CD4-positive, CD25-positive, alpha-beta regulatory T cell (primary cell): ENCODE measurements at places on chromosomes 1 and 21.

GRCh38 chr1:46159516-46159915 lies 15.4 kb upstream of the TSPAN1 start:
- DNase-seq, result no peak

- no peak for DNase-seq
Measured at GRCh38 chr21:20169812-20170576, 828.2 kb upstream of the NCAM2 start.

DNA sequence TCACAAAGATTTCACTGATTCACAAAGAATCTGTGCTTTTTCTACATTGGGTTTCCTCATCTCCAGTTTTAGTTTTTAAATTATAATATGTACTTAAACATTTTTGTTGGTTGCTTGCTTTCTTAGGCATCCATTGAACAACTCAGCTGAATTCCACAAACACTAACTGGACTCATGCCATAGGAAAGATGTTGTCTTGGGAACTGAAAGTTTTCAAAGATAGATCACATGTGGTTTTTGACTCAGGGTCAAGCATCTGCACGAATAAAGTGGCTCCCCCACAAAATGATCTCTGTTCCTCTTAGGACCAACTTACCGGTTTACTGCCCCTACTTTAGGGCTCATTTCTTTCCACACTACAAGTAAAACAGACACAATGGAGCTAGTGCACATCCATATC lies 3.1 kb upstream of the KRTAP21-1 start:
- no peak for DNase-seq

DNA sequence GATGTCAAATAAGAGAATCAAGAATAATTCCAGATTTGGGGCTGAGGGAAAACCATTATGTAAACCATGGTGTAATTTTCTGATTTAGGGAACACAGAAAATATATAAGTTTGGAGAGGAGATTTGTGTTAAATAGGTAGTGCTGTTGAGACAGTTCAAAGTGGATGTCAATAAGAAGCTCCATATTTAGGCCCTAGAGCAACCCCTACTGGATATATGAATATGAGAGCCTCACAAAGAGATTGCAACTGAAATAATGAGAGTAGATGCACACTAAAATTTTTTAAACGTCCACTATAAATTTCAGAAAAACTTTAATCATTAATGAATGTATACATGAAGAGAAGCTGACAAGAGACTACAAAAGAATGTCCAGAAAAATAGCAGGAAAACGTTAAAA lies 1447.8 kb upstream of the PRMT6 start:
- DNase-seq, result no peak

DNA sequence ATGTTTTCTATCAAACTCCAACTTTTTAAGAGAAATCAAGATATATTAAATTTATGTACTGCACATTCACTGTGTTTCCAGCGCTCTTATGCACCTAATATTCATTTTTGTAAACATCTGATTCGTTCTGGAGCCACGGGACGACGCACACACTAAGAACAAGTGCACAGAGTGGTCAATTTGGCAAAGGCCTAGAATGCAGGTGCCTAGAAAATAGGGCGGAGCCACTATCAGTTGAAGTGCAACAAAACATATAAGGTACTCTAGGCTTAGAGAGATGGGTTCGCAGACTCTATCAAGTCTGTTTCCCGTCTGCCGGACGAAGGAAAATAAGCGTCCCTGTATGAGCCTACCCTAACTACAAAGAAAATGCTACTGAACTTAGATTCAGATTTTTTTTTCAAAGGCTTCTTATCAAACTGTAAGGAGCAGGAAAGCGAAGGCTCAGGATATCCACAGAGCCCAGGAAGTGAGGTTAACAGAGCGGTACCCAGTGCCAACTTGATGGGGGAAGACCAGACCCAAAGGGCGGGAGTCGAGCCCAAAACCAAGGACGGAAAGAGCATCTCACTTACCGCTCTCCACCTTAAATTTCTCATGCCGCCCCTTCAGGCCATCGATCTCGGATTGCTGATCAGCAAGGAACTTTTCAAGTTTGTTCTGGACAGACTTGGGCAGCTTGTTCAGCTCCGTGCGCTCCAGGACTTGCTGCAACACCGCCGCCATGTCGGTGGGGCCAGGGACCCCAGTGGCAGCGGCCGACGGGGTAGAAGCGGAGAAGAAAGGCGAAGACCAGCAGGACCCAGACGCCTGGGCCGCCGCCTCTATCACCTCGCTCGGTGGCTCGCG lies 526 bp downstream of the TPR start:
- peak; percentile 71 for DNase-seq

- no peak for DNase-seq
Measured at GRCh38 chr1:69410457-69410850, 157.3 kb upstream of the LRRC7 start.

- DNase-seq, result no peak
Measured at GRCh38 chr1:52916241-52916975, 5.1 kb downstream of the ECHDC2 start.

DNA sequence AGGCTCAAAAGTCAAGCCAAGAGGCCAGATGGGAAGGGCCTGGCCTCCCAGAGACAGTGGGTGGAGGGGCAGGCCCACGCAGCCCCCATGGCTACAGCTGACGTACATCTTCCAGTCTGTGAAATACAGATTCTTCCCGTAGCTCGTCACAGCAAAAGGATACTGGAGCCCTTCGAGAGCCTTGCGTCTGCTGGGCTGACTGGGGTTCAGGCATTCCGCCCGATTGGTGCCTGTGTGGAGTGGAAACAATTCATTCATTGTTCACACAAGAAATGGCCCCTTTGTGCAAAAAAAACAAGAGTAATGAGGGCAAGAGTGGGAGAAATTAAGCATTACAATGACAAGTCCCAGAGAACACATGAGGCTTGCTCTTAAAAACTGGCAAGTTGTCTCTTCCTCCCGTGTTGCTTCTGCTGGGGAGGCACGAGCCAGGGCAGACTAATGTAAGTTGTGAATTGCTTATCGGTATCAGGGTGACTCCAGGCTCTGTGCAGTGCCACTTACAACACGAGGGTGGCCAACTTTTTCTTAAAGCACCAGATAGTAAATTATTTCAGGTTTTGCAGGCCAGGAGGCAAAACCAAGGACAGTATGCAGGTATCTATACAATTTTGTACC lies 85.1 kb downstream of the NID1 start:
- DNase-seq, result no peak
